ENCODE measurements at places on chromosomes 4 and X.

DNA sequence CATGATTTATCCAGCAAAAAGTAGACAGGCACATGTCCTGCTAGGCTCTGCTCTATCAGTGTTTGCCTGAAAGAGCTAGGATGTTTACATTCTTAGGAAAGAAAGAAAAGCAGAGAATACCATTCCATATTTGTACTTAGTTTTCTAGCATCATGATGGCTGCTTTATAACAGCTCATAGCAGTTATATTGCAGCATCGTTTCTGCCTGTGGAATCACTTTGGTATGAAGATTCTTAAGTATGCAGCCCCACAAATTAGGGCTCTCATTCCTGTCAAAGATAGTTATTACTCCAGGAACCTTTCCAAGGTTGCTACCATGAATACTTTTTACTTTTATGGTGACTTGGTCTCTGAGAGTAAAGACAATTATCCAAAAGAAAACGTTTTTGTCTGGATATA is 119.0 kb upstream of the MYOZ2 start:
- DNase-seq: peak; percentile 71

GRCh38 chrX:80812176-80812575 is 2.5 kb upstream of the BRWD3 start:
- DNase-seq: peak; percentile 33

GRCh38 chr4:22045051-22045630 is 96.6 kb upstream of the KCNIP4 start:
- no peak for DNase-seq

DNA sequence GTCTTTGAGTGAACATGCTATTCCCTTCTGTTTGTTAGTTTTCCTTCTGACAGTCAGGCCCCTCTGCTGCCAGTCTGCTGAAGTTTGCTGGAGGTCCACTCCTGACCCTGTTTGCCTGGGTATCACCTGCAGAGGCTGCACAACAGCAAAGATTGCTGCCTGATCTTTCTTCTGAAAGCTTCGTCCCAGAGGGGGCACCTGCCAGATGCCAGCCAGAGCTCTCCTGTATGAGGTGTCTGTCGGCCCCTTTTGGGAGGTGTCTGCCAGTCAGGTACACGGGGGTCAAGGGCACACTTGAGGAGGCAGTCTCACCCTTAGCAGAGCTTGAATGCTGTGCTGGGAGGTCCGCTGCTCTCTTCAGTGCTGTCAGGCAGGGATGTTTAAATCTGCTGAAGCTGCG is 456.9 kb upstream of the HTR2C start:
- no peak for DNase-seq

DNA sequence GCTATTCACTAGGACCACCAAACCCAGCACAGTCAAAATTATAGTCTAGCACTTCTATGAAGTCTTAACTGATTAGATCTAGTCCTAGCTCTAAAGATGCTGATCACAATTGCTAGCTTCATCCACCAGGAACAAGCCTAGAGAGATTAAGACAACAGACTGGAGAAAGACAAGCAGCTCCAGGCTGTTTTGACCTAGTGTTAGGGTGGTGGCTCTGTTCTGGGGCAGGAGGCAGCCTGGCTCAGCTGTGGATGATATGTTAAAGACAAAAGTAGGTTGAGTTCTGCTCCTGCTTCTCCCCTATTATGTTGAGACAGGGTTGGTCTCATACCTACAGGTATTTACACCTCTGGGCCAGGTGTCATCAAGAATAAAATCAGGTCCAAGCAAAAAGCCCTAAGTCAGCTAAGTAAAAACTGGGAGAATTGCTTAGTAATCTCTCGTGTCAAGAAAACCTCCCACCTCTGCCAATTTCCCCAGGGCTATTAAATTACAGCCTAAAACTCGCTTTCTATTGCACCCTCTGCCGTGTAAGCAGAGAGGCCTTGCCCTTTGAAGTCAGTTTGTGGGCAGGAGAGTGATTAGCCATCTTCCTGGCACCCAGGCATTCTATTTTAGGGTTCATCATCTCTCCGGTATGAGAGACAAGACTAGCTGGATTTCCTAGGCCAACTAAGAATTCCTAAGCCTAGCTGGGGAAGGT is 39.9 kb downstream of the RAB40AL start:
- DNase-seq: peak; percentile 74

DNA sequence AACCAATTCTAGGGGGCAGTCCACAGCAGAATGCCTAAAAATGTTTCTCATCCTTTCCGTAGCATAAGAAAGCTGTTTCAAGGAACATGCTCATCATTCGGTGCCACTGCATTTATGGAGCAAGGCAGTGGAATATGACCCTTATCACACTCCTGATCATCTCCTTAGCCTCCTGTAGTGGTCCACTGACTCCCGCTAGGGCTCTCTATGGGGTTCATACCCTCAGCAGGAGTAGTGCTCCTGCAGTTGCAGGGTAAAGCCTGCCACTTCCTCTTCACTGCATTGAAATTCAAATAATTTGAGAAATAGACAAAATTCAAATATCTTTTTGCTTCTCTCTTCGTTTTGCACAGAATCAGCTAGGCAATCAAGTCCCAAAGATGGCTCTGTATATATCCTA is 107.0 kb downstream of the NDST3 start:
- DNase-seq: no peak

DNA sequence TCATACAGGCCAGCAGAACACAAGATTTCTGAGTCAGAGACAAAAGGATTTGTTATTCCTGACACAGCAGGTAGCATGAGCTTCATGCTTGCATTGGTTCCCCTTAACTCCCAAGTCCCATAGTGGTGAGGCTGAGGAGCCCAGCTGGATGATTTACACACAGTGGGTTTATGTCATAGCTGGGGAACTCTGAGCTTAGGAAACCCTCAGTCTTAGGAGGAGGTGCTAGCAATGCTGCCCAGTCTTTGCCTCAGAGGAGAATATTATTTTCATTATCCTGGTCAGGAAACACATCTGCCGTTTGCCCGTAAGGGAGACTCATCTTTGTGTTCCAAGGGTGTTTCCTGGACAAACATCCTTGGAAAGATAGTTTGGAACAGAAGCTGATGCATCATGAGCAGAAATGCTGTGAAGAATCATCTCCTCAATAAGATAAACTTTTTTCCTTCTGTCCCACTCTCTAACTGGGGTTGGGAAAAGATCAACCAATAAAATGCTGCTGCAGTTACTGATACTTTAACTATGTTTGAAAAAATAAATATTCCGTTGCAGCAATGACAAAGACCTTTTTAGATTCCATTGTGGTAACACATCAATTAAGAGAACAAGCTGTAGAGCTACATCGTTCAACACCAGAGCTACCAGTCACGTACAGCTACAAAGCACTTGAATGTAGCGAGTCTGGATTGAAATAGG is 146.8 kb downstream of the DCLK2 start:
- DNase-seq: peak; percentile 93

GRCh38 chr4:74262522-74262921 is 45.7 kb upstream of the EPGN start:
- no peak for DNase-seq

DNA sequence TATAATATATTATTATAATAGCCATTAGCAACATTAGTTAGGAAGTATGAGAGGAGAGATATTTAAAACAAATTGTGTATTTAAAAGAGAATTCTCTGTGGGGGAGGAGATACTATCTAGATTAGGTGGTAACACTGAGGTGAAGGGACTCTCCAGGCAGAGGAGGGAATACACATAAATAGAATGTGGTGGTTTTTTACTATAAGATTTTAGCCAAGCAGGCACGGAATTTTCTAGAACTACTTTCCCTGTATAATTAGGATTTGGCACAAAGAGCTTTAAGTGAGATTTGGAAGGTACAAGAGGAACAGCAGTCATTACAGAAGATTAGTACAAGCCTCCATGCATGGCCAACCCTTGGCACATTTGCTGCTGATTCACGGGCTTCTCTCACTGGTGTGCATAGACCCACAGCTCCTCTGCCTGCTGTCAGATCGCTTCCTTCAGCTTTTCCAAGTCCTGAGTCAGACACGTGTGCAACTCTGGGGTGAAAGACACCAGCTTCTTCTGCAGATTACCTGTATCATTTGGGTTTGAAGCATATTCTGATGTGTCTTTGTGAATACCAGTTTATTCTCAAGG is 685.5 kb downstream of the KCTD8 start:
- DNase-seq: no peak

DNA sequence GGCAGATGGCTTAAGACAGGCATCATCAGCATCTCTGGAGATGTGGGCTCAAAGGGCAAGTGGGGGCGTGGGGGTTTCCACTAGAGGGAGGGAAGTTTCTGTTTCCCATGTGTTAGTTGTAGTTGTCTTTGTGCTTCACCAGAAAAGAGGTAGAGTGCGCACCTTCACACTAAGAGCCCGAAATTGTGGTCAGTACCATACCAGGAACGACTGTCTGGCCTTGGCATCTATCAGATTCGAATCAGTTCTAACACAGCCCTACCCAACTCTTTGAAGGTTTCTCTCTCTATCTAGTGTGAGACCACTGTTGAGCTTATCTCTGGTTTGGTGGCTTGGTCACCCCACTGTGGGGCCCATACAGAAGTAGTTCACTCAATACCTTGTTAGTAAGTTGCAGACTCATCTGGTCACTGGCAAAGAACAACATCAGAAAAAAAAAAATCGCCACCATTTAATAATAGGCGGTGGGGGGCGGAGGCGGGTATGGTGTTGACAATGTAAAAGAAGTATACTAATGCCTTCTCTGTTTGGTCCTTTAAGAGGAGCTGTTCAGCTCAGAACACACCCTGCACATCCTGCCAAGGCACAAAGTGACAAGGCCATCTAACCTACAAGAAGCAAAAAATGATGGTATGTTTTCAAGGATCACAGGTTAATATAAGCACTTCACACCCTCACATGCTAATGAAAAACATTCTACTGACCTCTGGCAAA is 71.1 kb downstream of the NYX start:
- DNase-seq: no peak

DNA sequence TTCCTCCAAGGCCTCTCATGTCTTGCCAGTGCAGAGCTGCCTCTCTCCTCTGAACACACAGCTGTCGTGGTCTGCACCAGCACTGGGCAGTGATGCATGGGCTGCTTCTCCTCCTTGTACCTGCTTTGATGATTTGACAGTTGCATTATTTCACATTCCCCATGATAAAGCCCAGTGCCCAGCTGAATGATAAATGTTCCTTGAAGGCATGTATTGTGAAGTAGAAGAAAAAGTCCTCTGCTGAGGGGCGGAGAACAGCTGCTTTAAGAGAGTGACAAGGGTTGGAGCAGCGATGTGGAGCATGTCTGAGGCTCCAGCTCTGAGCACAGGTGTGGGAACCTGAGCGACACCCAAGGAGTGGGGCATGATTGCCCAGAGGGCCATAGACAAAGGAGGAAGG is 21.1 kb upstream of the TRIM2 start:
- no peak for DNase-seq

DNA sequence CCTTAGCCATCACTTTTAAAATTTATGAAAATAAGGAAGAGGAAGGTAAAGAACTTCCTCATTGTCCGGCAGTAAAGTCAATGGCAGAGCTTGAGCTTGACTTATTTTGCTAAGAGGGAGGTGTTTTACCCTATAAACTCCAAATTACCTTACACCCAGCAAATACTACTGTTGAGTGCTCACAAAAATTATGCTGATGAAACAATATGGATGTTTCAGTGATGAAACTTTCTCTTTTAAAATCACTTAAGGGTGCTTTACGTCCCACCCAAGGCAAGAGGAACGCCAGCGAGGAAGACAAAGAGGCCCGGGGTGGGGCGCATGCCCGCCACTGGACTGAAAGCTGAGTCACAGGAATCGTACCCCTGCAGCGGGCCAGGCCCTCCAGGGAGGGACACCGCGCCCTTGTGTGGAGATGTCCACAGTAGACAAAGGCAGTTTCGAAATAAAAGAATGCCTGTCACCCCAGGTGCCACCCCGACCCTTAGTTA is 560 bp upstream of the TMSB4X start:
- peak; percentile 54 for DNase-seq

- no peak for DNase-seq
These were observed 305.4 kb downstream of the PCDH18 start for GRCh38 chr4:137226900-137227299.

- peak; percentile 16 for DNase-seq
These were observed 88.9 kb upstream of the CITED1 start for GRCh38 chrX:72394518-72395170.

GRCh38 chr4:150229520-150229919 is 151.3 kb downstream of the DCLK2 start:
- DNase-seq: peak; percentile 87

Data from foreskin fibroblast (primary cell).